ENCODE measurements at places on chromosomes 12 and 14. TPM values are rescaled to one million over a fixed set of nuclear protein-coding genes. Genes with fewer than 3 reads are reported as not detected.

KLHL33 gene
- total RNA-seq: 0.36 TPM

AMN gene
- under 0.01 TPM for total RNA-seq

TTC7B gene
- 14.5 TPM for total RNA-seq

ANO4 gene
- not detected for total RNA-seq

TMPRSS12 gene
- not detected for total RNA-seq

RNU4-1 gene
- under 0.01 TPM for total RNA-seq

CLEC1A gene
- under 0.01 TPM for total RNA-seq

- no peak overlapping the region for H3K4me3 ChIP-seq
- no peaks in the 10 kb centered on the region for H3K4me1 ChIP-seq
- H3K27me3 ChIP-seq: no peaks in the 10 kb centered on the region
- DNase-seq: peak; percentile 74
- no peak overlapping the region for H3K27ac ChIP-seq
These were observed 86.9 kb upstream of the TTC7B start for GRCh38 chr14:90903101-90903500.

- H3K4me3 ChIP-seq: no peak overlapping the region
- DNase-seq: peak; percentile 89
- H3K27ac ChIP-seq: peak overlapping the region; percentile 80
- H3K4me1 ChIP-seq: peaks cover 20% of the 10 kb centered on the region
These were observed 12.4 kb downstream of the GCN1 start for GRCh38 chr12:120181991-120182631.

DNA sequence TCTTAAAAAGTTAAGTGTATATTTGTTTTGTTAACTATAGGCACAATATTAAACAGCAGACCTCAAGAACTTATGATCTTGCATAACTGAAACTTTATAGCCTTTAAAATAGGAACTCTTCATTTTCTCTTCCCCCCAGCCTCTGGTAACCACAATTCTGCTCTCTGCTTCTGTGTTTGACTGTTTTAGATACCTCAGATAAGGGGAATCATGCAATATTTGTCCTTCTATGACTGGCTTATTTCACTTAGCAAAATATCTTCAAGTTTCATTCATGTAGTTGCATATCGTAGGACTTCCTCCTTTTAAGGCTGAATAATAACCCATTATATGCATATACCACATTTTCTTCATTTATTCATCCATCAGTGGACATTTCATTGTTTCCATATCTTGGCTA is 131.3 kb downstream of the PTPRO start:
- H3K27me3 ChIP-seq: no peaks in the 10 kb centered on the region
- H3K36me3 ChIP-seq: no peaks in the 10 kb centered on the region
- DNase-seq: no peak
- no peaks in the 10 kb centered on the region for H3K4me1 ChIP-seq

DNA sequence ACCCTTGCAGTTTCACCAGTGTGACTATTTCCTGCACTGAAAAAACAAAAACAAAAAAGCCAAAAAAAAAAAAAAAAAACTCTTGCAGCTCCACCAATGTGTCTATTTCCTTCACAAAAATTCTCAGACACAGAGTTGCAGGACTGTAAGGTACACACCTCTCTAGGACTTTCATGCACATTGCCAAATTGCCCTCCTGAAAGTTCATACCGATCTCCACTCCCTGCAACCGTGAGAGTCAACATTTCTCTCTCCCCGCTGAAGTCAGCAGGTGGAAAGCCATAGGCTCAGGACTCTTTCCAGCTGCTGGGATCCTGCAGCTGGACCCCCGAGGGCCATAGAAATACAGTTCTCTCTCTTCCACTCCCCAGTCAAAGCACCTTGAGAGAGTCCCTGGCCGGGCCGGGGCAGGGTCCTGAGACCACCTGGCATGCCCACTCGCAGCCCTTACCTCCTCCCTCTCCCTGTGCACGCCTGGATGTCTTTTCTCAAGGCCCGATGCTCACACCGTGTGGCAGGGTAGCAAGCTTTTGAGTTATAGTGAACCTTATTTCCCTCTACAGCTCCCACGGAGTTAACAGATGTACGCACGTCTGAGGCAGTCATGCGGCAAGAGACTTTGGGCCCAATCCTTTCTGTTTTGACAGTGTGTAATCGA is 23.6 kb downstream of the MMAB start:
- peaks cover 42% of the 10 kb centered on the region for H3K27me3 ChIP-seq
- peak; percentile 88 for DNase-seq
- H3K36me3 ChIP-seq: no peaks in the 10 kb centered on the region
- peaks cover 6% of the 10 kb centered on the region for H3K4me1 ChIP-seq
- H3K4me3 ChIP-seq: no peak overlapping the region

DNA sequence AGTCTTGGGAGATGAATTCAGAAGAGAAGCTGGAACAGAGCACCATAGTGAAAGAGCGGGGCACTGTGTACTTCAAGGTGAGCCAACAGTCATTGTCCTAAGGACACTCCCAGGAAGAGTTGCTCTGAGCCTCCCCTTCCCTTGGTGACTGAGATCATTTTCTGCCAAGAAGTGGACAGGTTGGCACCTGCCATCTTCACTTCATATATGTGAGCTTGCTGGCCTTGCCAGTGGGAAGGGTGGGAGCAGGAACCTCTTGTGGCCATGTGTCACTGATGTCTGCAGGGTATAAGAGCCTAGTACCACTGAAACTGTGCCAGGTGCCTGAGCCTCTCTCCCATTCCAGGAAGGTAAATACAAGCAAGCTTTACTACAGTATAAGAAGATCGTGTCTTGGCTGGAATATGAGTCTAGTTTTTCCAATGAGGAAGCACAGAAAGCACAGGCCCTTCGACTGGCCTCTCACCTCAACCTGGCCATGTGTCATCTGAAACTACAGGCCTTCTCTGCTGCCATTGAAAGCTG is 5.3 kb downstream of the FKBP4 start:
- H3K27me3 ChIP-seq: no peaks in the 10 kb centered on the region
- no peak for DNase-seq
- H3K4me3 ChIP-seq: no peak overlapping the region
- H3K4me1 ChIP-seq: peaks cover 27% of the 10 kb centered on the region
- no peak overlapping the region for H3K27ac ChIP-seq

GRCh38 chr12:31205054-31205453 is 120.9 kb downstream of the SINHCAF start:
- H3K4me3 ChIP-seq: no peak overlapping the region
- DNase-seq: no peak
- H3K4me1 ChIP-seq: no peaks in the 10 kb centered on the region
- H3K36me3 ChIP-seq: no peaks in the 10 kb centered on the region
- H3K27ac ChIP-seq: no peak overlapping the region

DNA sequence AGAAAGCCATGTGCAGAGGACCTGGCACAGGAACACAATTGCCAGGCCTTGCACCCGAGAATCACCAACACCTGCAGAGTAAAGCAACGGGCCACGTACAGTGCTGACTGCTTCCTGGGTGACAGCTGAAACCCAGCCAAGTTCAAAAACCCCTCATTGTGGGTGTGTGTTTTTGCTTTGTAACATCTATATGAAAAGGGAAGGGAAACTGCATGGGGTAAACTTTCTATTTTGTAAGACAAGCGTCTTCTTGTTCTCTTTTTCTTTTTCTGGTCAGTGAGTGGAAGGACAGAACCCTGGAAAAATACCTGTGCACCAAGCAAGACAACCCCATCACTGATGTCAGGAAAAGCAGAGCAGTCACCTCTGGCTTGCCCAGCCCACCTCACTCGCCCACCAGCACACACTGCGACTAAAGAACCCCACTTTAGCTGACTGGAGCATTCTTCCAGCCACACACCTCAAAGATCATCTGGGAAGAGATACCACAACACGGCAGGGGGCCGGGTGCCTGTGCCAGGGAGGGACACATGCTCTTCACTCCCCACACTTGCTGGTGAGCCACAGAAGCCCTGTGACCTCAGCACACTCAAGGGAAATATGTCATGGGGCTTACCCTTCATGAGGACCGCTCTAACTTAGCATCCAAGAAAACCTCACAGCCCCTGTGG is 172.3 kb downstream of the NDUFA12 start:
- H3K4me3 ChIP-seq: no peak overlapping the region
- peaks cover 9% of the 10 kb centered on the region for H3K27me3 ChIP-seq
- no peaks in the 10 kb centered on the region for H3K36me3 ChIP-seq
- no peak overlapping the region for H3K27ac ChIP-seq
- DNase-seq: peak; percentile 46

GRCh38 chr12:121223292-121224285 is 13.7 kb downstream of the P2RX4 start:
- H3K4me3 ChIP-seq: no peak overlapping the region
- H3K27ac ChIP-seq: no peak overlapping the region
- no peaks in the 10 kb centered on the region for H3K36me3 ChIP-seq
- no peaks in the 10 kb centered on the region for H3K4me1 ChIP-seq
- H3K27me3 ChIP-seq: no peaks in the 10 kb centered on the region

DNA sequence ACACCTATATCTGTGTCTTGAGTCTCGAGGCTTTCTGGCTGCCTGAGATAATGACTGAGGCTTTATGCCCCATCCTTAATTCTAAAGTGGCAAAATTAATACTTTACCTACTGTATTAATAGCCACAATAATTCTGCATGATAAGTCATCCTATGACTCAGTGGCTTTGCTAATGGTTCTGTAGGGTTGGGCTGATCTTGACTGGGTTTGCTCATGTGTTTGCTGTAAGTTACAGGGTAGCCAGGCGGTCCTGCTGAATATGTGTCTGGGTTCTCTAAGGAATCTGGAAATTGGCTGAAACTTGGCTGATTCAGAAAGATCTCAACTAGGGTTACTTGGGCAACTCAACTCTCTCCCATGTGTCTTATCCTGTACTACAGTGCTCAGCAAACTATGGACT is 21.7 kb downstream of the MGST1 start:
- no peak for DNase-seq
- no peaks in the 10 kb centered on the region for H3K27me3 ChIP-seq
- no peak overlapping the region for H3K4me3 ChIP-seq
- H3K4me1 ChIP-seq: no peaks in the 10 kb centered on the region

DNA sequence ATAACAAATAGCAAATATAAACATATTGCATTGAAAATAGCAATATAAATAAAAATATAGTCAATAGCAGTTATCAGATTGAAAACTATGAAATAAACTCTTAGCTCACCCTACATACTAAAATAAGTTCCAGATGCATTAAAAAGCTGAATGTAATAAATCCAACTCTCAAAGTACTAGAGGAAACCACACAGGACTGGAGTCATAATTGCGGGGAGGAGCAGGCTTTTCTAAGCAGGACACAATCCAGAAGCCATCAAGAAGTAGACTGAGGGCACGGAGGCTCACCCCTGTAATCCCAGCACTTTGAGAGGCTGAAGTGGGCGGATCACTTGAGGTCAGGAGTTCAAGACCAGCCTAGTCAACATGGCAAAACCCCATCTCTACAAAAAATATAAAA is 22.2 kb downstream of the GSC start:
- H3K4me1 ChIP-seq: no peaks in the 10 kb centered on the region
- no peak overlapping the region for H3K4me3 ChIP-seq
- H3K36me3 ChIP-seq: no peaks in the 10 kb centered on the region
- DNase-seq: no peak
- no peak overlapping the region for H3K27ac ChIP-seq

DNA sequence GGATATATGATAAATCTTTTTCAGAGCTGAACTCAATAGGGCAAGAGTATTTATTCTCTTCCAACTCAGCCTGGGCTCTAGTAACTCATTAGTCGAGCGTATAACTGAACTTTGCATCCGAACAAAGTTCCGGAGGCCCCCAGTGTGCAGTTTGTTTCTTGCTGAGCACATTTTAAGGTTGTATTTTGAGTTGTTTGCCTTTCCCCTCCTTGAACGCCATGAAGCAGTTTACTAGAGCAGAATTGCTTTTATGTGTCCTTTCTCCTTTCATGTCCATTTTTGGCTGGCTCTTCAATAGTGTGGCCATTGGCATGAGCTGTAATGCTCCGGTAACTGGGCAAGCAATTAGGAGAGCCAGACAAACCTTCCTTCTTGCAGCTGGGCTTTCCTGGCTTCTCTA is 105.3 kb downstream of the WIF1 start:
- peaks cover 31% of the 10 kb centered on the region for H3K27me3 ChIP-seq
- DNase-seq: no peak
- H3K36me3 ChIP-seq: no peaks in the 10 kb centered on the region
- no peaks in the 10 kb centered on the region for H3K4me1 ChIP-seq

DNA sequence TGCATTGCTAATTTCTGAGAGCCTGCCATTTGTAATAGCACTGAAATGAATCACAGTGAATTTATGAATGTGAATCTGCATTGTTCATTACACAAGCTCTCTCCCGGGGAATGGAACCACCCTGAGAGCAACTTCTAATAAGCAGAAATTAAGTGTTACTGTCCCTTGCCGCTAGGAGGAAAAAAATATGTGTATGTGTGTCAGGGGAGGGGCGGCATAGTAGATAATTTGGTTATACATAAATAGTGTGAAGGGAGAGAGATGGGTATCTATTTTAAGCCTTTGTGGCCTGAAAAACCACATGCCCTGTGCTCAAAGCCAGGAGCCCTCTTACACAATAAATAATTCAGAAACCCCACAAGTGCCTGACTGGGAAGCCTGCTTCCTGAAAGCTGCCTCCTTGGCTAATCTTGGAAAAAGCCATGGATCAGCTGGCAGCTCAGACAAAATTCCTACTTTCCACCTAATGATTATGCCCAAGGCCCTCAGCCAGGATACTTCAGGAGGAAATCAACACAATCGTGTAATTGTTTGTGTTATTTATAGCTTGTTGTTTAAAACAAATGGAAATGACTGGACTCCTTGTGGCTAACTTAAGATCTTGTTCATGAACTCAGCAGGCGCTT is 366.2 kb upstream of the KITLG start:
- peak overlapping the region; percentile 42 for H3K27ac ChIP-seq
- DNase-seq: no peak
- peaks cover 21% of the 10 kb centered on the region for H3K4me1 ChIP-seq
- H3K36me3 ChIP-seq: no peaks in the 10 kb centered on the region
- H3K27me3 ChIP-seq: no peaks in the 10 kb centered on the region

DNA sequence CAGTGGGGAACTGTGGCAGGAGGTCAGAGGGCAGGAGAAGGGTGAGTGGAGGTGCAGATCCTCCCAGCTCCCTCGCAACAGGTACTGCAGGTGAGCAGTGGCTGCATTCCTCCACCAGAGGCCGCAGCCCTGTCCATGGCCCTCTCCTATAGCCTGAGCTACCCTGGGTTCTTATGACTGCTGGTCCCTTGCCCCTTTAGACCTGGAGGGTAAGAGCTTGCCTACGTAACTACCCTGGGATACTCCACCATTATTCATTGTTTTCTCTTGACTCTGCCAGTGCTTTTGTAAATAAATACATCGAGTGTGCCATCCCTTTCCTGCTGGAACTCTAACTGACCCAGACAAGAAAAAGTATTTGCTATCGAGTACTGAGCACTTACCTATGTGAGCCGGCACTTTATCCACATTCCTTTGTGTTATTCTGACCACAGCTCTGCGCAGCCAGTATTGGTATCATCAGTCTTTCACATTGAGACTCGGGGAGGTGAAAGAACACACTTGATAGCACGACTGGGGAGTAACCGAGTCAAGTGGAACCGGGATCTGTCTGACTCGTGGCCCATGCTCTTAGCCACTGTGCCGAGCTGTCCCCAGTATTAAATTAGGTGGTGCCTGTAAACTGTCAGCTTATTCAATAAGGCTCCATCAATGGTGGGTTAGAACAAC is 38.5 kb downstream of the LTBP2 start:
- H3K27me3 ChIP-seq: no peaks in the 10 kb centered on the region
- no peak overlapping the region for H3K4me3 ChIP-seq
- H3K36me3 ChIP-seq: peaks cover 38% of the 10 kb centered on the region
- H3K27ac ChIP-seq: peak overlapping the region; percentile 99

GRCh38 chr12:11785712-11786111 is 136.2 kb downstream of the ETV6 start:
- H3K4me3 ChIP-seq: no peak overlapping the region
- no peak for DNase-seq
- H3K27ac ChIP-seq: peak overlapping the region; percentile 35
- no peaks in the 10 kb centered on the region for H3K27me3 ChIP-seq
- H3K36me3 ChIP-seq: no peaks in the 10 kb centered on the region

All from osteoblast (primary cell).